Inflammatory macrophage treated with lipopolysaccharide for 1 hour (primary cell): ENCODE measurements at places on chromosomes 3 and 15.

DNA sequence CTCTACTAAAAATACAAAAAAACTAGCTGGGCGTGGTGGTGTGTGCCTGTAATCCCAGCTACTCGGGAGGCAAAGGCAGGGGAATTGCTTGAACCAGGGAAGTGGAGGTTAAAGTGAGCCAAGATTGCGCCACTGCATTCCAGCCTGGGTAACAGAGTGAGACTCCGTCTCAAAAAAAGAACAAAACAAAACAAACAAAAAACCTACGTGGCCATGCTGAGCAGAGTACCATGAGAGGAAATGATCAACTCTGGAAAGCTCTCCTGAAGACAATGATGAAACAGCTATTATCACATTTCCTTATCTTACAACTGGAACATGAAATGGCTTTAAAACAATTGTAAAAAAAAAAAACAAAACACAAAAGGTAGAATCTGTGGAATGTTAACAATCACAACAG, 75.2 kb downstream of the CHSY1 start:
- DNase-seq, result no peak

DNA sequence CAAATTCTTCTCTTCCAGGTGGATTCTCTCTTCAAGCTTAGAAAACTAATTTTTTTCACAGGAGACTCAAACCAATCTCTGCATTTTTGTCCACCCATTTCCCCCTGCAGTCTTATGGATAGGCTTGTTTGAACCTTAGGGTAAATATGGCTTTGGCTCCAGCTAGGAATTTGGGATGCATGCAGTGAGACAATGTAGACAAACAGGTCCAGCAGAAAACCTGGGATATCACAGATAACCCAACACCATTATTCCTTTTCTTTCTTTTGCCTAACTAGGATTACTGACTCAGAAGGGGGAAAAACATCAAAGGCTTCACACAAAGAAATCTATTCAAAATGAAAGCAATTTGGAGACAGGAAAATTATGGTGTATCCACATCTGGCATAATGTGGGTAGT, 11.2 kb upstream of the SEMA5B start:
- no peak for DNase-seq

DNA sequence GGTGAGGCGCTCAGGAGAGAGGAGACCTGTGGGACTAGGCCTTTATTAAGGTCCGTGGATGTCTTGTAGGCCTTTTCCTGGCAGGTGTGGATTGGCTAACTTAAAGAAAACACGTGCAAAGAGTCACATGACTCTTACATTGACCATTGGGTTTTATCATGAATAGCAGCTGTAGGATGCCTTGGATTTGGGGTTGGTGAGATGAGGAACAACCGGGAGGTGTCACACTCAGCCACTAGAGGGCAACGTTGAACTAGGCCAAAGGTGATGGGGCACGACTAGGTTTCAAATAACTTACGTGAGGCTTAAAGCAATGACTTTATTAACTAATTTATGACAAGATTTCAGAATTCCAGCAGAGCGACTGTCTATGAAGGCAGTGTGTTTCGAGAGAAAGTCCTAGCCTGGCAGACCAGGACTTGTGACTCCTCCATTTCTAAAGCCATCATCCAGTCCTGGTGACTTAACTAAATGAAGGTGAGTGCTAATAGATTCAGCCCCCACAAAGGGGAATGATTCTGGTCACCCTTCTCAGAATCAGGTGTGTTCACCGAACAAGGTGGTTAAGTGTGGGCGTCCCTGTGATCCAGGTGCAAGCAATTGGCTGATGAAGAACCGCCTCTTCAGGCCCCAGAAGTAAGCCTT, 345.6 kb downstream of the MCTP2 start:
- DNase-seq, result peak; percentile 51

GRCh38 chr15:64009798-64010261, 36.5 kb downstream of the DAPK2 start:
- DNase-seq, result no peak

DNA sequence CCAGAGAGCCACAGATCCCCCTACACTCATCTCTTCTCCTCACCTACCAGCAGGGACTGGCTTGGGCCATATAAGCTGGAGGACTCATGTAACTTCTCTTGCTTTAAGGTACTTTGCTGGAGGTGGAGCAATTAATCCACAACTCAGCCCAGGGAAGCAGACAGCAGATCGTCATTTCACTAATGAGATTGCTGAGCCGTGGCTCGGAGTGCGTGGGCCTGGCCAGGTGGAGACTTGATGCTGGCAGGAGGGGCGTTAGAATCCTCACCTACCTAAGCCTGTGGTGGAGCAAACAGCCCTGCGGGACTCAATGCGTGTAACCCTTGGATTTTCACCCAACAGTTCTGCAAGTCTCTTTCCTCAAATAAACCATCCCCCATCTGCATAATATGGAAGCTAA, 253.2 kb downstream of the RORA start:
- DNase-seq, result no peak

GRCh38 chr3:143222981-143223380, 103.4 kb downstream of the CHST2 start:
- DNase-seq, result no peak

GRCh38 chr3:113454057-113454456, 12.8 kb upstream of the CFAP44 start:
- no peak for DNase-seq

GRCh38 chr3:168250415-168250861, 154.7 kb upstream of the GOLIM4 start:
- no peak for DNase-seq

DNA sequence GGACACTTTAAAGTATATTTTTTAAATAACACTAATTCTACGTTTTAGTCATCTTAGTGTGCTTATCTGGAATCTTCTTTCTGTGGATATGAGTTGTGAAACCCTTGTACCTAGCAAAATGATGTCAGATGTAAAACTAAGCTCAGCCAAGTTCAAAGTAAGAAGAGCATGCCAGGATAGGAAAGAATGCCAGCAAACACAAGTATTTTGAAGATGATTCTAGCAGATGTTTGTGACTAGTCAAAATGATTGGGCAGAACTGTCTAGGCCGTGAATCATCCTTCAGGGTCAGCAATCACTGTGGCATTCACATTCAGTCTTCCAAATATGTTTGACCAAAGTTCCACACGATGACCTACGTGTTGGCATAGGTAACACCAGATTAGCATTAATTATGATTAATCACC, 5.4 kb upstream of the PLOD2 start:
- DNase-seq, result no peak

- DNase-seq, result no peak
These were observed 104.7 kb downstream of the UNC13C start for GRCh38 chr15:54082836-54083492.

DNA sequence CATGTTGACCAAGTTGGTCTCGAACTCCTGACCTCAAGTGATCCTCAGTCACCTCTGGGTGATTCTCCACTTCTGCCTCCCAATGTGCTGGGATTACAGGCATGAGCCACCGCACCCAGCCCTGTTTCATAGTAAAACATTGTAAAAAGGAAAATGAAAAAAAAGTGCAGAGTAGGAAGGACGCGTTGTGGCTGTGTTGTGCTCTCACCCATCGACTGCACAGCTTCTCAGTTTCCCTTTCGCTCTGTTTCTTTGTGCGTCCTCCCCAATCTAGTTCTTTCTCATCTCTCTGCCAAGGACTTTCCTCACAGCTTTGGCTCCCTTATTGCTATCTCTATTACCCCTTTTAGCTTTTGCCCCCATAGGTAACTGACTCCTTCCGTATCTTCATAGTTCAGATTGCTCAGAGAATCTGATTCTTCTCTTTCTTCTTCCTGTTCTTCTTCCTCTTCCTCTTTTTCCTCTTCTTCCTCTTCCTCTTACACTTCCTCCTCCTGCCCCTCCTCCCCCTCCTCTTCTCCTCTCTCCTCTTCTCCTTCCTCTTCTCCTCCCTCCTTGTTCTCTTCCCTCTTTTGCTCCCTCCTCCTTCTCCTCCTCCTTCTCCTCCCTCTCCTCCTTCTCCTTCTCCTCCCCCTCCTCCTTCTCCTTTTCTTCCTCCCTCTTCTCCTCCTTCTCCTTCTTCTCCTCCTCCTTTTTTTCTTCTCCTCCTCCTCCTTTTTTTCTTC, 81.1 kb upstream of the VGLL4 start:
- no peak for DNase-seq

DNA sequence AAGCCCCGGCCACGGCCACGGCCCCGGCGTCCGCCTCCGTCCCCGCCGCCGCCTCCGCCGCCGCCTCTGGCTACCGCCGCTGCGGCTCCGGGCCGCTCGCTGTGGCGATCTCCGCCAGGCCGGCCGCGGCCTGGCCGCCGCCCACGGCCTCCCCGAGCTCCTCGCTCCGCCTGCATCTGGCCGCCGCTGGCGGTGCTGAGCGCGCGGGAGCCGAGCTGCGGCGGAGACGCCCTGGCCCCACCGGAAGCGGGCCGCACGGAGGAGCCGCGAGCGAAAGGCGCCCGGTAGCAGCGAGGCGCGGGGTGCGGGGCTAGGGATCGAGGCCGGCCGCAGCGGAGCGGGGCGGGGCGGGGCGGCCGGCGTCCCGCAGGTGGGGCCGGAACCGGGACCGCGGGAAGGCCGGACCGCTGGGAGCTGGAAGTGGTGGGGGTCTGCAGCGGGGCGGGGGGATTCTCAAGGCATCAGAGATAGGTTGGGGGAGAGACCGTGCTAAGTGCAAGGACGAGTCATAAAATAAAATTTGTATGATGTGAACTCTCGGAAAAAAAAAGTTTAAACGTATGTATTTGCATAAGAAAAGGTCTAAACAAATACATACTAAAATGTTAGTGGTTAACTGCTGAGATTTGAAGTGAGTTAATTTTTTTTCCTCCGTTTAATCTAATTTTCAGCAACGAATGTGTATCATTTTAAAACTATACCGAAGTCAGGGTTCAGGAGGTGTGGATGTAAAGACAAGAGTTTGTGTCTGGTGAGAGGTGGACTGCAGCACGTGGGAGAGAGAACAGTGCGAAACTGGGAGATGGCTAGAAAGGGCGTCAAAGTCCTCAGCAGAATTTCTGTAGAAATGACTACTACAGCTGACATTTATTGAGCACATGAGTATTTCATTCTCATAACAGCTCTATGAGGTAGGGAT, at the start of gene AVEN:
Gene AVEN, minus strand, starts transcription at position 334 of the 919 bp plus-strand sequence. Its CDS starts 158 bp downstream, at position 176.
- DNase-seq, result peak; percentile 59

DNA sequence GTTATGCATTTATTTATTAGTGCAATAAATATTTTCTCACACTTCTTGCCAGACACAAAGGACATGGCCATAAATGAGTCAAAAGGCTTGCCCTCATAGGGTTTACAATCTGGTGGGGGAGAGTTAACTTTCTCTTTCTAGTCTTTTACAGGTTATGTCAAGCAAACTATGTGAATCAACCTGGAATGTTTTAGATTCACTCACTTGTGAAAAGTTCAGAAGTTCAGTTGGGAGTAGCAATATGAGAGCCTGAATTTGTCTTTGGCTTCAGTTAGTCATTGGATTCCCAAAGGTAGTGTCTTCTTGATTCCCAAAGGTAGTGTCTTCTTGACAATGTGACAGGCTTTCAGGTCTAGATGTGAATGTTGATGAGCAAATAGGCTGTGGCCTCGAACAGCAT, 264.8 kb downstream of the SOX2 start:
- no peak for DNase-seq

DNA sequence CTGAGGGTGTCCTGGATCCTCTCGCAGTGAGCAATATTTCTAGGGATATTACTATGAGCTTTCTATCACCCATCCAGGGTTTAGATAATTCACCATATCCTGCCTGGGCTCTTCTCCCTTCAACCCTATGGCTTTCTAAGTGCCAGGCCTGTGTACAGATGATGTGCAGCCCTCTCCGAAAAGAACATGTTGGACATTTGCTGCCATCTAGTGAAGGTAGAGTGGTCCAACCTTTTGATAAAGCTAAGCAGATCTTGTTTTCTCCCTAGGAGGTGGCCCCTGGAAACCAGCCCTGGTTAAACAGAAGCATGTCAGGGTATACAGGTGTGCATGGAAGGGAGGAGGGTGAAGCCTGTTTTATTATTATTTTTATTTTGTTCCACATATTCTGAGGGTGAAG, 27.9 kb upstream of the SCN10A start:
- peak; percentile 1 for DNase-seq

GRCh38 chr3:137325170-137325569, 367.4 kb downstream of the IL20RB start:
- no peak for DNase-seq

DNA sequence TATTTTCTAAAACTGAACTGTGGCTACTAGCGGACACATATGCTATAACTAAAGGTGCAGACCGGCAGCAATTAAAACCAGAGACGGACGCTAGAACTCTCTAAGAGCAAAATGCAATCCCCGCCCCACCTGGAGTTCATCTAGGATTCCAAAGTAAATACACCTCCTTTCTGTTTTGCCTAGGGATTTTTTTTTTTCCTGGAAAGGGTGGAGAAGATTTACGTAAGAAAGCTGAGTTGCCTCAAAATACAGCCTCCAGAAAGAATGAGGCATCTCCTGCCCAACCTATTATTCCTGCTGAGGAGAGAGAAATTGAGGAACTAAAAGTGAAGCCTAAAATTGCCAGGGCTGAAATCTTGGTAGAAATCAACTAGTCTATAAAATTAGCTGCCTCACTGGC, 150.2 kb downstream of the TP63 start:
- DNase-seq, result no peak

GRCh38 chr15:39860200-39860599, 59.9 kb downstream of the GPR176 start:
- no peak for DNase-seq

GRCh38 chr3:117010318-117010717, 300.7 kb downstream of the TUSC7 start:
- no peak for DNase-seq

- DNase-seq, result no peak
These were observed 10.2 kb upstream of the FAH start for GRCh38 chr15:80142646-80143045.

- no peak for DNase-seq
These were observed 48.2 kb upstream of the MUC4 start for GRCh38 chr3:195859846-195860411.

GRCh38 chr15:66701422-66702034, 508 bp upstream of the SMAD6 start:
- no peak for DNase-seq

DNA sequence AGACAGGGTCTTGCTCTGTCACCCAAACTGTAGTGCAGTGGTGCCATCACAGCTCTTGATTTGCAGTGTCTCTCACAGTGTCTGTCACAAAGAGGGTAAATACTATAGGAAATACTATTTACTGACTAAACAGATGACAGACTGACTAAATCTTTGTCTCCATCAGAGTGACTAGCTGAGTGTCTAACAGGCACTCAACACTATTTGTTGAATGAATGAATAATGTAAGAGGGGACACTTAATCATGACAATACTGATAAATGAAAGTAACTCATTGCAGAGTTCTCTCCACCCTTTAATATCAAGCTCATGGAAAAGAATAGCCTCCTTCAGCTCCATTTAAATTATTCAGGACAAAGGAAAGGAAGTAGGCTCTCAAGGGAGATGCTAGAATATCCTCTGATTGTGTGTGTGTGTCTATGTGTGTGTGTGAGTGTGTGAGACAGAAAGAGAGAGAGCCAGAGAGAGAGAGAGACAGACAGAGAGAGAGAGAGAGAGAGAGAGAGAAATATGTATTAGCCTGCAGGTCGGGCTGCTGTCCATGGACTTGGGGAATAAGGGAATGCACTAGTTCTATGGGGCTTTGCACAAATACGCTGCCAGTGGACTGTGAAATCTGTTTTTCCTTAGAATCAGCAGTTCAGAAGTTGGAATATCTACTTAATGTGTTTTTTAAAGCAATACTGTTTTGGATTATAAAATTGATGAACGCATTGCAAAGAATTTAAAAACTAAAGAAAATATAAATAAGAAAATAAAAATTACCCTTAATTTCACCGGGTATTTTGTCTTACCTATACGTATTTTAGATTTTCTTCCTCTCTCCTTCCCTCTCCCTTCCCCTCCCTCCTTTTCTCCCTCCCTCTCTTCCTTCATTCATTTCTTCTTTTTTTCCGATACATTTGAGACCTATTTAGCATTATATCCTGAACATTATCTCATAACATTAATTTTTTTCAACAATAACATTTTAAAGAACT, 132.9 kb upstream of the LRIG1 start:
- no peak for DNase-seq
